ENCODE measurements at places on chromosomes 4 and X.

GRCh38 chr4:15575966-15576365, 79.2 kb downstream of the FBXL5 start:
- DNase-seq: no peak

GRCh38 chr4:106329041-106329618, 12.8 kb downstream of the AIMP1 start:
- no peak for DNase-seq

DNA sequence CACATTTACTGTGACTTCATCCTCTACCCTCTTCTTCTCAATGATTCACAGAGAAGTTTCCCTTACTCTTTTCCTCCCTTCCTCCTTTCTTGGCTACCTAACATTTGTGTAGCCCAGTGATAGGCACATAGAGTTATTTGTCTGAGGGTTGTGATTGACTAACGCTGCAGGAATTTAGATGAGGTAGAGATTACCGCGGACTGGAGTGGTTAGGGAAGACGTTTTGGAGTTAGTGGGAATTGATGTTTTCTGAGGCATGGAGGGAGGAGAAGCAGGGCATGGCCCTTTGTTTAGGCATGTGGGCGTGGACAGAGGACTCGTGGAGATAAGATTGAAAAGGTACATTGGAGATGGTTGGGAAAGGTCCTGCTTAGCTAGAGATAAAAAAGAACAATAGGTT, 246.7 kb downstream of the GPAT3 start:
- DNase-seq: no peak

GRCh38 chrX:73822775-73823174, 259.8 kb downstream of the CHIC1 start:
- DNase-seq: no peak

DNA sequence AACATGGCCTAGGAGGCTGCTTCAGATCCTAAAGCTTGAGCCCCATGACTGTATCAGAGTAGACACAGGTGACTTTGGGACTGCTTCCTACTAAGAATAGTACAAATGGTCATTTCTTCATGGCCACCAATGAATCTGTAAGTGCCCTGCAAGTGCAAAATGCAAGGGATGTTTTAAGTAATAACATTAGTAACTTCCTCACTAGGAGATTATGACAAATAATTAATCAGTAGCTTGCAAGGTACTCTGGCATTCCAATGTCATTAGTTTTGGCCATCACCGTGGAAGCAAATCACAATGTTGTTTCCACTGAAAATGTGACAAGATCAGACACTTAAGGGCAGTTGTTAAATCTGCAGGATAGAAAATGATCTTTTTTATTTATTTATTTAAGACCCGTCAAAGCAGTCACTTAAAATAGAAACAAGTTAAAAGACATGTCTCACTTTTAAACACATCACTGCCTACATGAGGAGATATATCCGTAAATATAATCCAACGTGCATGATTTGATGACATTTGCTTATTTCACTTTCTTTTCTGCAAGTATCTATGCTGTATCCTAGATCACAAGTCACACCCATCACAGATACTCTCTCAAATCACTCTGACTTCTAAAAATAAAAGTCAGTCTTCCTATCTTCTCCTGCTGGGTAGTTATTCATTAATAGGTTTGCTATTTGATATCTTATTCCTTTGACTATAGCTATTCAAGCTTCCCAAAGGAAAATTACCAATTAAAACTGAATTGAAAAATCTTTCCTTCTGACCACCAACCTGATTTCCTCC, 400.6 kb downstream of the IL15 start:
- no peak for DNase-seq

GRCh38 chrX:139949703-139950102, 15.6 kb downstream of the CXorf66 start:
- no peak for DNase-seq

- DNase-seq: no peak
These were observed 22.9 kb downstream of the PGAM4 start for GRCh38 chrX:77946571-77946970.

DNA sequence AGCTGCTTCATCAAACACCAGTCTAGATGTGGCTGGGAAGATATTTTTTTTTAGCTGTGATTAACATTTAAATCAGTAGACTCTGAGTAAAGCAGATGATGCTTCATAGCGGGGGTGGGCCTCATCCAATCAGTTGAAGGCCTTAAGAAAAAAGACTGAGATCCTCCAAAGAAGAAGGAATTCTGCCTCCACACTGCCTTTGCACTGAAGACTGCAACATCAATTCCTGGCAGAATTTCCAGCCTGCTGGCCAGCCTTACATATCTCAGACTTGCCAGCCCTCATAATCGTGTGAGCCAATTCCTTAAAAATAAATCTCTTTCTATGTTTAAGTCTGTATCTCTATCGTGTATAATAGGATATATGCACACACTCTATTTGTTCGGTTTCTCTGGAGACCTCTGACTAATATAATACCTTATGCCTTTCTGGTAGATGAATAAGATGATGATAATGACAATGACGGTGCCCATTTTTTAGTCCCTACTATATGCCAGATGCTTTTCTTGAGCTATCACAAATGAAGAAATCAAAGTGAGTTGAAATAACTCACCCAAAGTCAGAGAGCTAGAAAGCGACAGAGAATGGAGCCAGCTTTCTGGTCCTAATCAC, 66.1 kb upstream of the SOD3 start:
- no peak for DNase-seq

GRCh38 chrX:129798888-129799287, 19.1 kb downstream of the SASH3 start:
- DNase-seq: no peak

GRCh38 chr4:126733301-126733700, 899.5 kb upstream of the INTU start:
- DNase-seq: no peak

GRCh38 chr4:94523617-94524016, 71.9 kb downstream of the PDLIM5 start:
- DNase-seq: no peak

DNA sequence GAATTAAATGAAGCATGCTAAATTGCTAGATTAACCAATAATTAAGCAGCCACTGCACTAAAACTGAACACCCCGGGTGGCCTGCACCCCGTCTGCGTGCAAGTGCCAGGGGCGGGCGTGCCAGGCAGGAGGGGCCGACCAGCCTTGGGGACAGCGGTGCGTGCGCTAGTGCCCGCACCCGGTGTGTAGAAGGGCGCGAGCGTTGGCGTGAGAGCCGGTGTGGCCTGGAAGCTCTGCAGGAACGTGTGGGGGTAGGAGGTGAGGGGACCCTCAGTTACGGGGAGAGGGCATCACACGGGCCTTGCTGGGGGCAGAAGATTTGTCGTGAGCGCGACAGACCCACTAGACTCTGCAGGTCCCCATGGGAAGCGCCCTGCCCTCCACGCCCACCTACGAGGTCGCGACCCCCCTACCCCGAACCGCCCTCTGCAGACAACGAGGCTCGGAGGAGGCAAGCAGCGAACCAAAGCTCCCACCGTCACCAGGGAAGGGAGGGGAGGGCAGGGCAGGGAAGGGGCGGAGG, 105.8 kb downstream of the FAM53A start:
- DNase-seq: no peak

Data from stimulated activated CD4-positive, alpha-beta T cell treated with anti-CD3 and anti-CD28 coated beads, Interleukin-1b, Interleukin-23, amount 100 ng/mL, for 24 hours (primary cell).